Globus pallidus (tissue), 1 donor: ENCODE measurements at places on chromosomes 4 and X.

GRCh38 chr4:138555108-138555507 lies 313.0 kb upstream of the SLC7A11 start:
- DNase-seq: no peak

- no peak for DNase-seq
Observed at GRCh38 chr4:85889314-85889713, 414.4 kb downstream of the ARHGAP24 start.

DNA sequence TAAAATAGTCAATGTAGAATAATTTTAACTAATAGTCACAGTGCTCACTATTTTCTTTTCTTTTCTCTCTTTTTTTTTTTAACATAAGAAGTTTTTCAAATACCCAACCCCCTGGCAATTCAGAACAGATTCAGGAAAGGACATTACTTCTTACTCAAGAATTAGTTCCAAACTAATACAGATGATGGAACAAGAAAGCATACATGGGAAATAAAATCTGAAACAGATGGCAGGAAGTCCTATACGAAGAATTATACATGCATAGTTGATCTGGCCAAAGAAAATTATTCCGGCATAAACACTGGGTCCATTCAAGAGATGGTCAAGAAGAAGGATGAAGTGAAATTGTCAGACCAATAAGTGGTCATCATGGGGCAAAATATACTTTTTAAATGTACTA lies 614.4 kb upstream of the INTU start:
- no peak for DNase-seq

DNA sequence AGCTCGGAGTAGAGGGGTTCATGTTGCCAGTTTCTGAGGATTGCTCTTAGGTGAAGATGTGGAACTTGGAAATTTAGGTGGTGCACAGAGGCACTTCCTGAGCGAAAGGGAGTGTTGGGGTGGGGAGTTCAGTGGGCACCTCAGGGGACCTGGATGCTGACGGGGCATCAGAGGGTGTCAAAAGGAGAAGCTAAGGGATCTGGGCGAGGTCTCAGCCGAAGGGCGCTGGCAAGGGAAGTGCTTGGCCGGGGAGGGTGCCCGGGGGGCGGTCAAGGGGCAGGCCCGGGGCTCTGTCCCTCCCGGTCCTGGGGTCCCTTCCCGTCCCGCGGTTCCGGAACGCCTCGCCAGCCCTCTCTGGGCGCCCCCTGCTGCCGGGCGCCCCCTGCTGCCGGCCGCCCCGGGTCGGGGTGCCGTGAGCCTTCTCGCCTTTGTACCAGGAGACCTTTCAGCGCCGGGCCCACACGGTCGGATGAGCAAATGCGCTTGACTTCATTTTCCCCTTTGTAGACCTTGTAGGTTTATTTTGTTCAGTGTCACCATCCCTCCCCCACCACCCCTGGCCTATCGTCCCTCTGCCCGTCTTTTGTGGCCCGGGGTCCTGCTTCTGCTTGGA lies 3.0 kb upstream of the PHOX2B start:
- no peak for DNase-seq

GRCh38 chrX:40290517-40290916 lies 192.8 kb upstream of the BCOR start:
- DNase-seq: no peak

DNA sequence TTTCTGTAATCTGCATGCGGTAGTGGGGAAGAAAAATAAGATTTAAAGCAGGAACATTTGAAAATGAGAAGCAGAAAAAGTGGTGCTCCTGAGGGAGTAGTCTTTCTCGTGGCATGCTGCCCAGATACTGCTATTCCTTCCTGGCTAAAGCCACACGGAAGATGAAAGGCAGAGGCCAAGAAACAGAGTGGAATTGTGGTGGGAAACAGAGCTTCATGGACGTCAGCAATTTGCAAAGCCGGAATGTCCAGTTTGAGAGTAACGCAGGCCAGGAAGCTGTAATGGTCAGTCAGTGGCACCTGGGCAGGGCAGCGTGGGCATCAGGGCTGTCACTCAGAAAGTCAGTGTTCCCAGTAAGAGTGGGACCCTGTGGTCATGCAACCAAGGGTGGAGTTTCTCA lies 63.7 kb upstream of the FMR1 start:
- no peak for DNase-seq

DNA sequence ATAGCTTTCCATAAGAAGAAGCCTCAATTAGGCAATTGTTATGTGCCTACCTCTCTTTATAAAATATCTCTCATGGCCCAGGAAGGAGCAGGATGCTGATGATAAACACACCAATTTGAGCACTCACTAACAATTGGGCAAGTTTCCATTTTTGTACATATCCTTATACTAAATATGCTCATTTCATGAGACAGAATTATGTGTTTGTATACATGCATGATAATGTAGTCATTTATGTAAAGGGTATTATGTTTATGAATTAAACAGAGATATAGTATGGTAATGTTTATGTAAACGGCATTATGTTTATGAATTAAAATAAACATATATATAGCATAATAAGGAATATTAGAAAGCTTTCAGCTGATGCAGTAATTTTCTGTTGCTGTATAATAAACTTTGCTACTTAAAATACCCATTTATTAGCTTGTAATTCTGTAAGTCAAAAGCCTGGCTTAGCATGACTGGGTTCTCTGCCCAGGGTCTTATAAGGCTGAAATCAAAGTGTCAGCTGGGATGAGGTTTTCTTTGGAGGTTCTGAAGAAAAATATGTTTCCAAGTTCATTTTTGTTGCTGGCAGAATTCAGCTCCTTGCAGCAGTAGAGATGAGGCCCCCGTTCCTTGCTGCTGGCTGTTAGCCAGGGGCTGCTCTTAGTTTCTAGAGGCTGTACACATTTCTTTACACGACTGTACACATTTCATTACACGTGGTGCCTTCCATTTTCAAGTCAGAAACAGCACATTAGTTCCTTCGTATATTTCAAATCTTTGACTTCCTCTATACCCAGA lies 89.0 kb downstream of the GLRA2 start:
- no peak for DNase-seq

- DNase-seq: no peak
Observed at GRCh38 chrX:141133272-141133671, 43.7 kb downstream of the LDOC1 start.

DNA sequence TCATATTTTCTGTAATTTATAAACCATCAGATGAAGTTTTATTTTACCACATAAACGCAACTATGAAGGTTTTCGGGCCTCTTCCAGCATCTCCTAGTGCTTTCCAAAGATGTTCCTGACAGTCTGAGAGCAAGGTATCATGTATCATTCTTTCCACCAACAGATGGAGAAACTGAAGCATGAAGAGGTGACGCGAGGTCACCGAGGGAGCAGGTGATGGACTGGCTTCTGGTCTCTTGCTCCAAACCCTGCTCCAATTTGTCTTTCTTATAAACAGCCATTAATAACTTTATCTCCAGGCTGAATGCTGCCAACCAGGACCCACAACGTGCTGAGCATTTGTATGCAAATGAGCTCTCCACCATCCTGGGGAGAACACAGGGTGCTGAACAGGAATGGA lies 86.3 kb upstream of the MAML3 start:
- no peak for DNase-seq

DNA sequence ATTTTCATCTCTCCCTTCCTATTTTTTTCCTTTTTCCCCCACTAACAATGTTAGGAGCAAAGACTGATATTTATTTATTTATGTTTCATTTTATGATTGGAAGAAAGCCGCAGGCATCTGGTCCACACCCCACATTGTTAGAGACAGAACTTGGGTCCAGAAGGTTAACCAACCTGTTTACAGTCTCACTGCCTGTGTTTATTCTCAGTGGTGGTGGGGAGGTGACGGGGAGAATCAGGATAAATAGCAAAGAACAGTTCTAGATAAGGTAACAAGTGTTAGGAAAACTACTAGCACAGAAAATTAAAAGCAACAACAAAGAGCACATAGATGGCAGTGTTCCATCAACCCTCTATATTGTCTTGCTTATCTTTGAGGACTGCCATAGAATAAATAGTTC lies 301.7 kb upstream of the DIPK2B start:
- DNase-seq: no peak
